ENCODE measurements at places on chromosomes 2 and 18.
A peak's percentile ranks its signal among the peaks of the same experiment; 100 is the strongest.

DNA sequence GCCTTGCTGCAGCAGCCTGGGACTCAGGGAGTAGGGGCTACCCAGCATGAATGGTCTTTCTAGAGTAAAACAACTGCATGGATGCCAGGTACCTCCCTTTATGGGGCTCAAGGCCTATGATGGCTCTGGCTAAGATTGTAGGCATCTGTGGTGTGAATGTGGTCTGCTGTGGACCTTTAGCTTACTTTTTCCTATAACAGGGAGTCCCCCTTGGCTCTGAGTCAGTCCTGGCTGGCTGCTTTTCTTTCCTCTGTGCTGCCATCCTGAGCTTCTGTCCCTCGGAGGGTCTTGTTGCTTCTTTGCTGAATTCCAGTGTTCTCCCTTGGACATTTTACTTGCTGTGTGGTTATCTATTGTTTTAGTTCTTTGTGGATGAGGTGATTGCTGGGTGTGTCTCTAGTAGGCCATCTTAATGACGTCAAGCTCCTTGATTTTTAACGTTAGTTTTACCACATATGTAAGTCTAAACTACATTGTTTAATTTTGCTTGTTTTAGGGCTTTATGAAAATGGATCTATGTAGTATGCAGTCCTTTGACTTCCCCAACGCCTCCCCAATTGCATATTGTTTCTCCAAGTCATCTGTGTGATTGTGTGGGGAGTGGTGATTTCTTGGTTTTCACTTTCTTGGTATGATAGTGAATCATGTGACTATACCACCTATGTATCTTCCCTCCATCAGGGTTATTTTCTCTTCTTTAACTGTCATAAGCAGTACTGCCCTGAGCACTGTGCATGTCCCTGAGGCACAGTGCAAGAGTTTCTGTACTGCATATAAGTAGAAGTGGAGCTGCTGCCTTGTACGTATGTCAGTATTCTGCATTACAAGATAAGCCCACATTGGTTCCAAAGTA lies 92.4 kb downstream of the NCK2 start:
- no peak for DNase-seq

GRCh38 chr2:233163486-233164103 lies 87.9 kb upstream of the ATG16L1 start:
- peak; percentile 25 for DNase-seq

GRCh38 chr18:76803814-76804213 lies 18.5 kb upstream of the ZNF236 start:
- peak; percentile 54 for DNase-seq

DNA sequence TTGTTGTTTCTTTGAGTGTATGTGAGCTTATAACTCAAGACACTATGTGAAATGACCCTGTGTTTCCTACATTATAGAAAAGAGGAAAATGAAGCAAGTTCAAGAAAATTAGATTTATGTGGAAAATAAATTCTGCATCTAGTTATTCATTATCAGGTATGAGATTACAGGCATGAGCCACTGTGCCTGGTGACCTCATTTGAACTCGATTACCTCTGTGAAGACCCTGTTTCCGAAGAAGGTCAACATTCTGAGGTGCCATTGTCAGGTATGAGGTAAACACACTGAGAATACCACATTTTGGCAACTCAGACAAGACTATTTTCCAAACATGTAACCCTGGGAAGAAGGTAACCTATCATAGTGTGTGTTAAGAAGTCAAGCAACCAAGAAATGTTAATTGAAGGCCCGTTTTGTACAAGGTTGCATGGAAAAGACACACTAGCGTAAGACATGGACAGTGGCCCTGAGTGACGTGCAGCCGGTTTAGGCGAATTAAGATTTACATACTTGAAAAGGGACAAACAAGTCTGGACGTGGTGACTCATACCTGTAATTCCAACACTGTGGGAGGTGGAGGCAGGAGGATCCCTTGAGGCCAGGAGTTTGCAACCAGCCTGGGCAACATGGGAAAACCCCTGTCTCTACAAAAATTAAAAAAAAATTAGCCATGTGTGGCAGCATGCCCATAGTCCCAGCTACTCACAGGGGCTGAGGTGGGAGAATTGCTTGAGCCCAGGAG lies 186.6 kb downstream of the NEDD4L start:
- no peak for DNase-seq

GRCh38 chr2:238878051-238878735 lies 30.3 kb downstream of the TWIST2 start:
- DNase-seq: no peak

DNA sequence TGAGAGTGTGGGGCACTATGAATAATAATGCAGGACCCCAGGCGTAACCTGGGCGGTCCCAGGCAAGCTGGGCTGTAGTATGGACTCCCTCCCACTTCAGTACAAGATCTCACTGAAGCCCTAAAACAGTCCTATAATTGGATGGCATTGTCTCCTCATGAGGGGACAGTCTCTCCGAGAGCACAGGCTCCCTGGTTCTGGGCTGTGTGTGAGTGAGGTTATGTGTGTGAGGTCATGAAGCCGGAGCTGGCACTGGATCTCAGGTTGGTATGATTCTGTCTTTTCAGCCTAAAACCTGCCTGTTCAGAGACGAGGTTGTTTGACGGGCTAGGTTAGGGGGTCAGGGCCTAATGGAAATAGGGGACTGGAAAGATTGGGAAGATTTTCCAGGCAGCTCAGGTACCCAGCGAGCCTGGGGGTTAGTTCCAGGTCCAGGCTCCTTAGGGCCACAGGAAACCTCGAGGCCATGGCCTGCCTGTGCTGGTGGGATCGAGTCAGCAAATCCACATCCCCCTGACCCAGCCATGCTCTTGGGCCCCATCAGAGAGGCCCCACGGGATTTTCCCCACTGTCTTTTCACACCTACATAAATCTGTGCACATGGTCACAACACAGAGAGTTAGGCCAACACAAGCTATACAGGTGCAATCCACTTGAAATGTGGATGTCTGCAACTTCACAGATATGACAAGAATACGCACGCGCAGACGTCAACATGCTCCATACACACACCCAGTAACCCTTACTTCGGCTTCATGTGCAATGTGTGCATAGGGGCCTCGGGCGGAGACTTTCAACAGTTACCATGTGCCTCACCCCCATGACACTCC lies 94.8 kb downstream of the INHBB start:
- no peak for DNase-seq

GRCh38 chr18:79904357-79905147 lies 46.9 kb downstream of the SLC66A2 start:
- DNase-seq: no peak

Data from fibroblast of upper back skin (primary cell).